ENCODE measurements at places on chromosomes 6 and 20.
A peak's percentile ranks its signal among the peaks of the same experiment; 100 is the strongest.

DNA sequence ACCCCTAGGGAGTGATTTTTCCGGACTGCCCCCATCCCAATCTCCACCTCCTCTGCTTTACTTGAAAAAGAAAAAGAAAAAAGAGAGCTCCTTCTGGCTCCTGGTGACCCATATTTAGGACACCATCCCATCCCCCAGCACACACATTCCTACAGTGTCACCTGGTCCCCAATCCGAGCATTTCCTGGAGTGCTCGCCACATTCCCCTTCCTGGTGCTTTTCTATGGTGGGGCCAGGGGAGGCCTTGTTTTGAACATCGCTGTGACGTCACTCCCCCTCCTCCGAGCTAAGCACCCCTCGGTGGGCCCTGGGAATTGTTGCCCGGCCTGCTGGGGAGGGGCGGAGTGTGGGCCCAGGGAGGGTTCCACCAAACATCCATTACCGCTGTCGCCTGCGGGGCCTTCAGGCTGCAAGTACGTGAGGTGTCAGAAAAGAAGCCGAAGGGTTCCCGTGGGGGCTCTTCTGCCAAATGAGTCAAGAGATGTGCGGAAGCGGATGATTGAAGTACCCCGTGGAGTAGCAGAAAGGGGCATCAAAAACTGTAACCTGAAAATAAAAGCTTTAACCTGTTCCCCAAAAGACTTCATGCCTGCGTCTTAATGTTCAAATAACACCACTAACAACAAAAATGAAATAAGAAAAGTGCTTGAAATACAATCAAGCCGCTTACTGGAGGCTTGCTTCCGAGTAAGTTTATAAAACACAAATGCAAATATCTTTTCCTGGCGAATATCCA, 2.8 kb upstream of the FOXC1 start:
- DNase-seq = no peak

- peak; percentile 23 for DNase-seq
Observed at GRCh38 chr6:85516168-85516567, 66.3 kb downstream of the NT5E start.

DNA sequence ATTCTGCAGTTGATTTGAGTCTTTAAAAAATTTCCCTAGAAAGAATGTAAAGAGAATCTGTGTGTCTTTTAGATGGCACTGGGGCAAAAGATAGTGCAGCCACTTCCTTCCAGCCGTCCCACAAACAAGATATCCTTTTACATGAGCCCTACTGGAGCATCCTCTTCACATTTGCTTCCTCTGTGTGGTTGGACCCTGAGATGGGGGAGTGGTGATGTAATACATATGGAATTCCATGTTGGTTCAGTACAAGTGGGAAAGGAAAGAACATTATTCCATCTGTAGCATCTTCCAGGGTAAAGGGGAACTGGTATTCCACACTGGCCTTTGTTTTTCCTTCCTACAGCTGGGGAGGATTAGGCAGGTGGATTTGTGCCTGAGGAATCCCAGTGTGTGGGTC, 78.9 kb upstream of the ISM1 start:
- no peak for DNase-seq

GRCh38 chr20:12849225-12849910, 159.4 kb upstream of the SPTLC3 start:
- DNase-seq = no peak

DNA sequence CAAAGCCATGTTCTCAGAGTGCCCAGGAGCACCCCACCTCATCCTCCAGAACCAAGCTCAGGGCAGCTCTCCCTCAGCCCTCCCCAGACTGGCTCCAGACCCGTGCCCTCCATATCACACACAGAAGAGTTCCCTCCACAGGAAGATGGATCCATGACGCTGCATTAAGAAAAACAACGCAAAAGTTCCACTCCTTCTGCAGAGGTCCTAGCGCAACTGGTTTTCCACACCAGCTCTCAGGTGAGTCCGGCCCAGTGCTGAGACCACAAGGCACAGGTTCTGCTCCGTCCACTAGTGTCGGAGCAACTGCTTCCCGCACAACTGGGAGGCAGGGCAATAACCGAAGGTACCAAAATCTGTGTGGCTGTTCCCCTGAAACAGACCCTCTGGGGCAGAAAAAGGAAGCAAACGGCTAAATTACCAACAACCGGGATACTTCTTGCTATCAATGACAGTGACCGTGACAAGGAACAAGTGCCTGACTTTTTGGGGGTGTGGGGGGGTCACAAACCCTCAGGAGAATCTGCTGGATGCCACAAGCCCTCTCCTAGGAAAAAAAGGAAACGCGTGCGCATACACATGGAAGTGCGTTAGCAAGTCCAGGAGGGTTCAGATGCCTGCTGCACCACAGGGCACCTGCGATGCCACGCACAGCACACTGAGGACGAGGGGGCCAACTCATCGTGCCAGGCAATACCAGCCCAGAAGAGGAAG, 49.2 kb downstream of the MYH7B start:
- no peak for DNase-seq

DNA sequence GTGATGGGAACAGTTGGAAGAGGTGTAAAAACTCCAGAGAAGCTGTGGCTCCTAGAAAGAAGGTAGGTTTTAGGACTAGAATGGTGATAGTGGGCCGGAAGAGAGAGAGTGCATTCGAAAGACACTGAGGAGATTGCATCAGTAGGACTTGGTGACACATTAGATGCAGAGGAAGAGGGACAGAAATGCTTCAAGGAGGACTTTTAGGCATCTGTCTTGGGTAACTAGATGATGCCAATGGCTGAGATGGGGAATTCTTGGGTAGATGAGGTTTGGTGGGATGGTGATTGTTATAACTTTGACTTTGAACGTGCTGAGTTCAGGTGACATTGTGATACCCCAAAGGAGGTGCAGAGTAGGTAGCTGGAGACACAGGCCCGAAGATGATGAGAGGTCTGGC, 196.5 kb downstream of the GMPR start:
- no peak for DNase-seq

DNA sequence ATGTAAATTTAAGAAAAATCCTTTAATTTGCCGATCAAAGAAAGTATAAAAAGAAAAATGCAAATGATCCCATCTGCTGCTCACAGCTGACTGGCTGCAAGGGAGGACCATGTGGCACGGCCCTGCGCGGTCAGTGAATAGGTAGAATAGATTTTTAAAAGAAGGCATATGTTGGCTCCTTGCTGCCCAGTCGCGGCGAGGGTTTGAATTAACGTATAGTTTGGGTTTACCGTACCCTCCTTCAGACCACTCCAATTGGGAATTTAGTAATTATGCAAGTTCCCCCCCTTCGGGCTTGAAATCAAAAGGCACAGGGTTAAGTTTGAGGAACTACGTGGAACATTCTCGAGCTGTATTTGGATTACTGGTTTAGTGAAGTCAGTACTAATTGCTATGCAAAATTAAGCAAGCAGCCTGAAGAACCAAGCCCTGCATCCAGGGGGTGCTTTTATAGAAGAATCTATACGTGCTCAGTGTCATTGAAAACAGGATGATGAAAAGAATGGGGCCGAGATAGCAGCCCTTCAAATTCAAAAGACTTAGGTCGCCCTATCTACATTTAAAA, 1.1 kb upstream of the BEND3 start:
- DNase-seq = no peak

DNA sequence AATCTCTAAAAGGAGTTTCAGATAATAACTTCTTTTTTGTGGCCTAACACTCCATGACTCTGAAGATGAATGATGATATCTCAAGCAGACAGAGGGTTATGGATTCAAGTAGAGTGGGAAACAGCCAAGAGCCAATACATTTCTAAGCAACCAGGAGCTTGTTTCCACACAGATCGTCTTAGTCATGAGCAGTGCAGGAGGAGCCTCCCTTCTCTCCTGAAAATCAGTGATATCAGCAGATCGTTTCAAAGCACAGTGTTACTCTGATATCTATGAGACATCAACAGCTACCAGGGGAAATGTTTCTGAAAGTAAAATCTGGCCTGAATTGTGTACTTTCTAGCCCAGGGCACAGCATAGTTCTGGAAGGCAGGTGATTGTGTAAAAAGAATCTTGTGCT, 11.5 kb downstream of the ADGRG6 start:
- DNase-seq = no peak

DNA sequence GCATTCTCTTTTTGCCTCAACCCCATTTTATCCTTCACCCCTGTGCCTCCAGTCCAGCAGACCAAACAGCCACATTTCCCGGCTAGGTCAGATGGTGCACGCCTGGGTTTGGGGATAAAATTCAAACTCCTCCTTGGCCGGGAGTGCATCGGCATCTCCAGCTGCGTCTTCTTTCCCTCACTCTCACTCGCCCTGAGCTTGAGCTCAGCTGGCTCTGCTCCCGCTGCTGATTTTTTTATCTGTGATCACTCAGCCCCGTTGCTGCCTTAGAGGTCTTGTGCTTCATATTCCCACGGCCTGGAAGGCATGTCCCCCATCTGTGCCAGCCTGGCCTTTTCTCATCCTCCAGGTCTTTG, 6.8 kb upstream of the EZR start:
- DNase-seq = no peak

DNA sequence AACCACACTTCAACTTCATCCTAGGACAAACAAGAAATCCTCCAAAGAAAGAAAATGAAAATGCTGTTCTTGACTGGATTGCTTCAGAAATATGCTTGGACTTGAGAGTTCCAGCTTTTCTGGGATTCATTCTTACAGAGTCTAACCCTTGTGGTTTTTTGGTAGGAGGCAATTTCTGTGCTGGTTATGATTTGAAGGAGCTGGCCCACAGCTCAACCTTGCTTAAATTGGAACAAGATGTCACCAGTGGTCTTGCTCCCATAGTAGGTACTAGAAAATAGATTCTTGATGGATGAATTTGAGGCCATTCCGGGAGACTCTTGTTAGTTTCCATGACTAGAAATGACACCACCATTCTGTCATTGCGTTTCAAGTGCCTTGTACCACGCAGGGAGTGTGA, 54.3 kb upstream of the BMP6 start:
- no peak for DNase-seq

DNA sequence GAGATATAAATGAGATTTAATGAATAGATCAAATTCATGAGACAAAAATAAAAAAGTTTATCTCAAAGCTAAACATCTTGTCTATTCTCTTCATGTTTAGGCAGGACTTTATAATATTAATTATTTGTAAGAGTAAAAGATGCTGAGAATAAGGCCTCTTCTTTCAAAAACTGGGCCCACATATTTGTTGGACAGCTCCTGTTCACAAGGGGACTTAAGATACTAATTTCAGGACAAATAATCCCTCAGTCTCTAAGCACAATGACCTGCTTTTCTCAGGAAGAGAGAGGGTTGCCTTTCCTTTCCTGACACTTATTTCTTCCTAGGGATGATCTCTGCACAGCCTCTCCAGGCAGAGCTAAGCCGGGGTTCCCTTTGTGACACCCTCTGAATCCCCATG, 43.3 kb downstream of the NOX3 start:
- DNase-seq = no peak

DNA sequence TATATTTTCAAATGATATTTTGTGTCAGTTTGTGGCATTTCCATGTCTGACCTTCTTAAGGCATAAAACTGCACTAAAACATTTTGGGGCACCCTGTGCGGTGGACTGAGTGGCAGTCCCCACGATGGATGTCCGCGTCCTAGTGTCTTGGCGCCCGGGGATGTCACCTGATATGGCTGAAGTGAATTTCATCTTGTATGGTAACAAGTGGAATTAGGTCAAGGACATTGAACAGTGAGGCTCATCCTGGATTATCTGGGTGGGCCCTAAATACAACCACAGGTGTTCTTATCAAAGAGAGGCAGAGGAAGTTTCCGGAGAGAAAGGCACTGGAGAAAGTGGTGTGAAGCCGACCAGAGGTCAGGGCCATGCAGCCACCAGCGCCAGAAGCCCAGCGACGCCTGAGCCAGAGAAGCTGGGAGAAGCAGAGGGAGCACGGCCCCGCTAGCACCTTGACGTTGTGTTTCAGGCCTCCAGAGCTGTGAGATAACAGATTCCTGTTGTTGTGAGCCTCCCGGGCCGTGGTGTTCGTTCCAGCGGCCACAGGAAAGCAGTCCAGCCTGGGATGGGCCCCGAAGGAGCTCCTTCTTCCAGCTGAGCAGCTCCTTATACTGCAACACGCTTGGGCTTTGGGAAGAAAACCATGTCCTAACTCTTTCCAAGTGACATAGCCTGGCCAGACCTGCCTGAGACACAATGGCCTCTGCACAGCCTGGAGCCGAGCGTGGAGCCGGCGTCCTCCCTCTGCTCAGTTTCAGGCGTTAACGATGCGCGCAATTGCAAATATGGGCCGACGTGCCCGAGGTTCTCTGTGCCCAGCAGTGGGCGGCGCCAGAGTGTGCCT, 22.5 kb downstream of the THBS2 start:
- no peak for DNase-seq

- no peak for DNase-seq
Observed at GRCh38 chr6:90109141-90109540, 187.5 kb downstream of the BACH2 start.

DNA sequence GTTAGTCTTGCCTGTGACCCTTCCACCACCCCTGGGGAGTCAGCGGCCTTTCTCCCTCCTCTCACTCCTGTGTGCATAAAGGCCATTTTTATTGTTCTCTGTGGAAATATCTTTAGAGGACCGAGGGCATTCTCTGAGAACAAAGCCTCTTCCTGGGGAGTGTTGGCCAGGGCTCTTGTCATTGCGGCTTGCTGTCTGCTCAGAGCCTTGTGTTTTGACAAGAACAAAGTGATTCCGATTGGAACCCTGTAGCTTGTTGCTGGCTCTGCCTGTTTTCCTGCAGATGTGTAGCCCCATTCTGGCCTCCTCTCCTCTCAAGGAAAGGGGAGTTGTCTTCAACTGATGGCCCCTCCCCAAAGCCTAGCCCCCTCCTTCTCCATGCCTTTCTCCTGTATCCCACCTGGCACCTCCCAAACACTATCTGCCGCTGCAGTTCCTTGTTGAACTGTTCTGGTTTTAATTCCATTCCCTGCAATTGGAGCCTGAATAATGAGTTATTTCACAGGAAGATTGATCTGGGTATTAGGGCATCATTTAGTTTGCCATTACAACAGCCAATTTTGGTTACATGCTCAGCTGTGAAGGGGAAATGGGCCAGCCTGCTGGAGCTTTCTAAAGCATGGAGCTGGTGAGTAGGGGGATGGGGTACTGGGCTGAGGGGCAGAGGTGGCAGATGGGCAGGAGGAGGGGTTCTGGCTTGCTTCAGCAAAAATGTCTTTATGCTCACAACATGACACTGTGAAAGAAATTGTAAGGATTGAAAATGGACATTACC, 252.5 kb downstream of the LRFN2 start:
- no peak for DNase-seq

- DNase-seq = no peak
Observed at GRCh38 chr20:19970256-19970765, 46.9 kb upstream of the NAA20 start.

- no peak for DNase-seq
Observed at GRCh38 chr6:157139054-157139708, 184.1 kb downstream of the TMEM242 start.

DNA sequence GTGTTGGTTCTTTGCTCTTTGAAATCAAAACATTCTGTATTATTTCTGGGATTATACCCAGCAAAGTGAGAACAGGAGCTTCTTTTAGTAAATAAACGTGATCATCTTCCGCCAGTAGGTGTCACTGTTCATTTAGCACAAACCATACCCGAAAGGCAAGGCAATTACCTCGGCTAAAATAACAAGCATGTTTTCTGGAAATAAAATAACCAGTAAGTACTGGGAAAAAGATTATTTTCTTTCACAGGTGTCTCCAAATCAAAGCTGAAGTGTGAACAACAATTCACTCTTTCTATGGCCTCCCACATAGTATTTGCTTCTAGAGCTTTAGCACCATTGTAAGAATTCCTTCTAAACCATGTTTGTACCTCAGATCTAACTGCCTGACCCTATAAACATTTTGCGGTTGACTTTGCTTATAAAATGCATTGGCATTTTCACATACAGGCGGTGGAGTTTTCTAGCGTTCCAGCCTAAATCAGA, 144.6 kb upstream of the AGPAT4 start:
- no peak for DNase-seq

GRCh38 chr6:5624256-5624655, 362.9 kb downstream of the FARS2 start:
- DNase-seq = no peak
